GOT3 (cell line): ENCODE measurements at places on chromosomes 5 and 9.

DNA sequence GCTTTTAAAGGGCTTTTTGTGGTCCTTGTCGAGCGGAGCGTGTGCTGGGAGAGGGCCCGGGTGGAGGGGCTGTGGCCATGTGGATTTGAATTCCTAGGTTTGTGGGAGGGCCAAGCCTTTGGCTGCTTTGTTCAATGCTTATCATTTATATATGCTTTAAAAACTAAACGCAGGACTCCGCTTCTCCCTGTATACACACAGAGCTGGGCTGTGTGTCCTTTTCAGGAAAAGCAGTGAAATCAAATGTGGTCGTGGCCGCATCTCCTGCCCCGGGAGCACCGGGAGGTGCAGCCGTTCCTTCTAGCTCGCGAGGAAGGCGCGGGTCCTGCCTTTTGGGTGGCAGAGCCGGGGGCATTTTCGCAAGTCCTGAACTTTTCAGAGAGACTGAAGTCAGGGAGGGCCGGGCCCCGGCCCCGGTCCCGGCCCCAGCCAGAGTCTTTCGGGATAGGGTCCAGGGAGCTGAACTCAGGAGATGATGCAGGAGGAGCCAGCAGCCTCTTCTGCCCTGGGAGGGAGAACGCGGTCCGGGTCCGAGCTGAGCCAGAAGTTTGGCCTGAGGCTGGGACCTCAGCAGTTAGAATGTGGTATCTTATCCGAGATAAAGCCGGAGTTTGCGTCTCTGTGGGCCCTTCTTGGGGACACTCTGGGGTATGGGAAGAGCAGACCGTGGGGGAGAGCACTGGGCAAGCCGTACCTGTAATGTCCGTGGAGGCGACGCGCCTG, 158.8 kb downstream of the C9orf152 start:
- DNase-seq: no peak

DNA sequence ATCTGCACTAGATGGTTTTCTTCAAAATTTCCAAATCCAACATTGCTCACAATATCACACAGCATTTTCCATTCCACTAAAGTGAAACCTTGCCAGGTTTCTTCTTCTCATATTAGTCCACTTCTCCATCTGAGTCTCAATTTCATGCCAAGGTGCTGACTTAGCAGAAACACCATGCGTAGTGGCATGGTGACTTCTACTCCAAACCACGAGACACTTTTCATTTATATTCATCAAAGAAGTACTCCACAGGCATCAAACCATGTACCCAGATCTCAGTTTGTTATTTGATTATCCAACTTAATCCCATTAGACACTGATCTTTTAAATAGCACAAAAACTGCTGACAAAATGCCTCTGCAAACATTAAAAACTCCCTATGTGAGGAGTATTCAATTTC, 233.4 kb upstream of the ITGA1 start:
- no peak for DNase-seq

DNA sequence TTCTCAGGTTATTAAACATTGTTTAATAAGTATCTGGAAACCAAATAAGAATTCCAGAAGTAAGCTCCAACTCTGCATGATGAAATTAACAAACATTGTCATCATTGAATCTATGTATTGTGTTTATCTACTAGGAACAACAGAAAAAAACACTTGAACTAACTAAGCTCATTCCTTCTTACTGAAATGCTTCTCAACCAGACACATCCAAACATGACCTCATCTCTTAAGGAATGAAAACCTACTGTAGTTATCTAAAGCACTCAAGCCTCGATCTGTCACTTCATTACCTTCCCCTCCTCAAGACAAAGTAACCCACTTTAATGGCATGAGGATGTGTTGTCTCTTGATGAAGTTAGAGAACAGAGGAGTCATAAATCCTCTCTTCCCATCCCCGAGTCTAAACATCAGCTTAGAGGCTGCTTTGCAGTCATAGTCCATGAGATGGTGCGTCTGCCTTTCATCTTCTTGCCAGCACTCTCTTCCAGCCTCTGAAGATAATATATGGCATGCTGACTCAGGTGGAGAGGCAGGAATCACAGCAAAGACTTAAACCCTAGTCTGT, 86.5 kb downstream of the CEMIP2 start:
- DNase-seq: no peak

DNA sequence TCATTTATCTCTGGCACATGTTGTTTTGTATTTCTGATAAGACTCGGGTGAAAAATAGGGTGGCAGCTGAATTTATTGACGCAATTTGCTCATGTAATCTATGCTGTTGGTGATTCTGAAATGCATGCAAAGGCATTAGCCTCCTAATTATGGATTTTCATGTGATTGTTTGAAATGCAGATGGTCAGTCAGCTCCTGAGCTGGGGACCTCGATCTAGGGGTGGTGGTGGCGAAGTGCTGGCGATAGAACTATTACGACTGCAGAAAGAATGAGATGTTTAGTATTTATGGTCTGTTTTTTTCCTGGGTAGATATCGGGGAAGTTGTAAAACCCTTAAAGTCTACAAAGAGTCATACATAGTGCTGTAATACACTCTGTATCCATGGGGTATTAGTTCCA, 88.6 kb downstream of the SLC28A3 start:
- no peak for DNase-seq

GRCh38 chr9:16768816-16769215, 101.7 kb downstream of the BNC2 start:
- DNase-seq: no peak

- no peak for DNase-seq
Observed at GRCh38 chr9:127813686-127814226, 11.1 kb downstream of the FPGS start.

- DNase-seq: no peak
Observed at GRCh38 chr5:142512043-142513042, 173.5 kb downstream of the FGF1 start.

- no peak for DNase-seq
Observed at GRCh38 chr5:81363093-81363871, 30.7 kb downstream of the ACOT12 start.
